Activated CD4-positive, CD25-positive, alpha-beta regulatory T cell (primary cell): ENCODE measurements at places on chromosomes 7 and 10.

DNA sequence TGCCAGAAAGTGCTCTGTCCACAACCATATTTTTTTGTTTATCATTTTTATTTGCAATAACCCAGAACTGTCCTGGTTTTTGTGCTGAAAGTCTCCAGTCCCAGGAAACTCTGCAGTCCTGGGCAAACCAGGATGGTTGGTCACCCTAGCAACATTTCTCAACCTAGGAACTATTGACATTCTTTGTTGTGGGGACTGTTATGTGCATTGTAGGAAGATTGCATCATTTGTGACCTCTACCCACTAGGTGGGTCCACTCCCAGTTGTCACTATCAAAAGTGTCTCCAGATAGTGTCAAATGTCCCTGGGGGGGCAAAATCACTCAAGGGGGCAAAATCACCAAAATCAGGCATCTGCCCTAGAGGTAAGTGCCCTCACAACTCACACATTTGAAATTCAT, 14.0 kb upstream of the SRI start:
- DNase-seq = no peak

GRCh38 chr7:137828456-137828855, 18.3 kb downstream of the DGKI start:
- no peak for DNase-seq

GRCh38 chr7:114087653-114088469, 169.1 kb upstream of the PPP1R3A start:
- no peak for DNase-seq

GRCh38 chr7:102140952-102141370, 145.7 kb upstream of the SH2B2 start:
- no peak for DNase-seq

- DNase-seq = no peak
Observed at GRCh38 chr7:85710960-85711359, 524.1 kb upstream of the SEMA3D start.

DNA sequence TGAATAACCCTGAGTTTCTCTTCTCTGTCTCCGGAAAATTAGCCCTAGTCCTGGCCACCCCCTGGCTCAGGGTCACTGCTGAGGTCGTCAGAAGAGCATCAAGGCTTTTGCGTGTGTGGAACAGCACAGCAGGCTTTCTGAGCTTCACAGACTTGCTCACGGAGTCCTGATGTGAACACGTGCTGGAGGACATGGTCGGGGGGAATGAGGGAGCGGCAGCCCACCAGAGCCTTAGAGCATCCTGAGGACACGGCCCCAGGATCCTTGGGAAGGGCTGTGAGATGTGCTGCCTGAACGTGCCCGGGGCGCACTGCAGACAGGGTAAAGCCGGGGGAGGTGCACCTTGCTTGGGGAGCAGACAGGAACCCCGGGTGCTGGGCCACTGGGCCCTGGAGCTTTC, 28.8 kb downstream of the TMEM120A start:
- DNase-seq = no peak

DNA sequence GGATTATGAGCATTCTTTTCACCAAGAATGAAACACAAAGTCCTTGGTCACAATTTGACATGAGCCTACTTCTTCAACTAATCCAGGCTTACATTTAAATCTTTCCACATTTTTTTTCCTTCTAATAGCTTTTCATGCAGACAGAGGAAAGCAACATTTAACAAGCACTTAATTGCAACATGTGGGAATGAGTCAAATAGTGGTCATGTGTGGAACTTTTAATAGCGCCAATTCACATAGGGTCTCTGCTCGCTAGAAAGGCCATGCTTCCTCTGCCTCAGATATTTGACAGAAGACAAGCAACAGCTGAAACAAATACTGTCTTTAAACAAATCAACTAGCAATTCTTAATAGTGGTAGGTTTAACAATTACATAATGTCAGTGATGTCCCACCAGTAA, 285.9 kb upstream of the ETV1 start:
- no peak for DNase-seq

- DNase-seq = no peak
Observed at GRCh38 chr7:135466442-135467206, 43.3 kb downstream of the CNOT4 start.

DNA sequence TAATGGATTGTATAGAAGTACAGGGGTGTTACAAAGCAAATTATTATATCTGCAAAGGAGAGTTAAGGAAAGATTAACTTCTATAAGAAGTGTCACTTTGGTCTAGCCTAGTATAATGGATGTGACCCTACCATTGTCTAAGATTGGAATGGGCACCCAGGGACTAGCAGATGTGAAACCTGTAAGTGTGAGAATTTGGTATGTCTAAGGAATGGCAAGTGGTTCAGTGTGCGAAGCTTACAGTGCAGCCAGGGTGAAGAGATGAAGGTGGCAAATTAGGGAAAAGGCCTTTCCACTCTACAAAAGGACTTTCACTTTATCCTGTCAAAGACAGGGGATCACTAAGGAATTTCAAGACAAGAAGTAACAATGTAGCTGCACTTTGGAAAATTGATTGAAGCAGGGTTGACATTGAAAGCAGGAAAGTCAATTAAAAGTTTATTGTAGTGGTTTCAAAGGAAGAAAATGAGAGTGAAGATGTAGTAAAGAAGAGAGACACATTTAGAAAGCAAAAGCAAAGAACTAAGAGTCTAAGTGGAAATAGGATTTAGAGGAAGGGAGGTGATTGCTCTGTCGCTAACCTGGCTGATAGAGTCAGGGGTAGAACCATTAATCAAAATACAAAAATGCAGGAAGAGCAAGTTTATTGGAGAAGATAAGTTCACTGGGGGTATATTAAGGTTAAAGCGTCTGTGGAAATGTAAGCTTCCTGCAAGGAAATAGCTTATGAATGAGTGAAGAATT, 47.4 kb downstream of the KCND2 start:
- DNase-seq = no peak

DNA sequence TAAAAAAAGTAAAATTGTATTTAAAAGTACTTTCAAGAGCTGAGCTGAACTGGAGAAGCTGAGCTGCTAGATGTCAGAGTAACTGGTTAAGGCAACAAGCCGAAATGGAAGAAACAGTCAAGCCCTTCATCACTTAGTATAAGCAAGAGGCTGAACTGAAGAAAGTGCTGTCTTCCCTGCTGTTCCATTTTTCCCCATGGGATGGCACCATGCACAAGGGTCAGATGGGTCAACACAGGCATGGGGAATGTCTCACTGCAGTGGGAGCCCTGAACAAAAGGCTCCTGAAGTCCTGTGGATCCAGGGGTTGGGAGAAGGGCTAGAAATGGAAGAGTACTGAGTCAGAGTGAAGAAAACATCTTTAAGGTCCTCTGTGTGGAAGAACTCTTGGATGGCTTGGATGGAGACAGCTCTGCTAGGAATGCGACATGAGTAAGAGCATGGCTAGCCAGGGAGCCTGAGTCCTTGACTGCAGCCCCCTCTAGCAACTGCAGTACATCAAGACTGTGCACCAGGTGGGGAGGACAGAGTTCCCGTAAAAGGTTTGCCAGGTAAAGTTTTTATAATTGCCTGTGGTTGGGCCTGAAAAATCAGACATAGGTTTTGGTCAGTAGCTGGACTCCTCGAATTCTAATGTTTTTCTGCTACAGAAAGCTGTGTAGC, 348.3 kb downstream of the GPR158 start:
- no peak for DNase-seq

- DNase-seq = no peak
Observed at GRCh38 chr10:64115471-64115870, 594.3 kb downstream of the REEP3 start.

DNA sequence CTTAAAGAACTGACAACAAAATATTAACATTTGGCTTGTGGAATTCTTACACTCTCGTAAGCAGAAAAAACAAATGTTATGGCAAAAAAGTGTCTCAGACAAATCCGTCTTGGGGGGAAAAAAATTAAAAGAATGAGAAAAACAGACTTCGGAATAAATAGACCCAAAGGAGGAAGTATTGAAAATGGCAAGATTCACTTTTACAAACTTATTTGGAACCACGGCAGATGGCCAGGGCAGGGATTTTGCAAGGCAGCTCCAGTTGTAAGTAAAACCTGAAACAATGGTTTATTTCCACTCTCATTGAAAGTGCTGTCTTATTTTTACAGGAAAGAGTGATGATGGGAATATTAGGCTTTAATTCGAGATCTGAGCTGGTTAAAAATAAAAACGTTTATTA, 1.5 kb upstream of the ZNF438 start:
- DNase-seq = no peak

GRCh38 chr10:24862589-24862988, 89.8 kb downstream of the PRTFDC1 start:
- DNase-seq = no peak

- no peak for DNase-seq
Observed at GRCh38 chr7:24595671-24596418, 22.6 kb downstream of the PALS2 start.

DNA sequence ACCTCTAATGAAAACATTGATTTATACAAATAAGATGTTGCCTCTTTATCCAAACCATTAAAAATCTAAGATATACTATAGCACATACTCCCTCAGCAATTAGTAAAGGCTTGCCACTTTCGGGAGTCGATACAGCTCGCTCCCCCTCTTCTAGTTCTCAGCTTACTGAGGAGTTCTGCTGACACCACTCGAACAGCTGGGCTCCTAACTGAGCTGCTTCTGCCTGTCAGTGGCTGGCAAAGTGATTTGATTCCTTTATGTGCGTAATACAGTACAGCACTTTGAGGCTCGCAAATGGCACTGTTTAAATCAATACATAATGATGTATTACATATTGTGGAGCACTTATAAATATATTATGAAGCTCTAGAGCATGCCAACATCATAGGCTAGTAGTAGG, 241.8 kb downstream of the CREB5 start:
- DNase-seq = no peak

DNA sequence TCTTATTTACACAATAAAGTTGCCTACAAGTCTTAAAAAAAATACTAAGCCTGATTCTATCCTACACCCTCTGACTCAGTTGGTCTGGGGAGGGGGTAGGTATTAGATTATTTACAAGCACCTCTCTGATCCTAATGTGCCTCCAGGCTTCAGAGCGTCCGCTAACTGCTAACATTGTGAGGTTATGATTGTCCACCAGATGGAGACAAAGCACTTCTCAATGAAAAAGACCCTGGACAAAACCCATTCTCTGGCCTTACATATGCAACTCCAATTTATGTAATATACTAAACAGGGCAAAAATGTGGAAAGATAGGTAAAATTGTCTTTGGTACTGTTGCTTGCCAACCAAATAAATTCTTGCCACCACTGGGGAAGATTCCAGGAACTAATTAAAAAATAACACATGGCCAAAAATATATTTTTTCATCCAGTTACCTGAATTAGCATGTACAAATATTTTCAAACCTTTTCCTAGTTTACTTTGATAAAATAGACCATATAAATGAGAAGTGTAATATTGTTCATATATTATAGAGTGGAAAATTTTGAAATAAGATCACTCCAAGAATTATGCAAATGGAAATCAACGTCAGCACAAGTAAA, 92.4 kb downstream of the KIF20B start:
- no peak for DNase-seq

DNA sequence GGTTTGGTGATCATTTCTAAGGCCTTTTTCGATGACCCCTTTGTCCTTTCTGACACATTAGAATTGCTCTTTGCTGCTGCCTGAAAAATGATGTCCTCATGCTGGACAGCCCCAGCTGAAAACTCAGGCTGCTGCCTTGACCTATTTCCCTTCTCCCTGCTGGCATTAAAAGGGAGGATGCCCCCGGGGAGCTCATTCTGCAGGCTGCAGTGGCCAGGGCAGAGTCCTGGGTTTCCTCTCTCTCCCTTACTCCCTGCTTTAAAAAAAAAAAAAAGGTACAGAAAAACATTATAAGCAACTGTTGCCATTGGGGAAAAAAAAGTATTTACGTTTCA, 35.4 kb downstream of the LRRC4 start:
- no peak for DNase-seq

DNA sequence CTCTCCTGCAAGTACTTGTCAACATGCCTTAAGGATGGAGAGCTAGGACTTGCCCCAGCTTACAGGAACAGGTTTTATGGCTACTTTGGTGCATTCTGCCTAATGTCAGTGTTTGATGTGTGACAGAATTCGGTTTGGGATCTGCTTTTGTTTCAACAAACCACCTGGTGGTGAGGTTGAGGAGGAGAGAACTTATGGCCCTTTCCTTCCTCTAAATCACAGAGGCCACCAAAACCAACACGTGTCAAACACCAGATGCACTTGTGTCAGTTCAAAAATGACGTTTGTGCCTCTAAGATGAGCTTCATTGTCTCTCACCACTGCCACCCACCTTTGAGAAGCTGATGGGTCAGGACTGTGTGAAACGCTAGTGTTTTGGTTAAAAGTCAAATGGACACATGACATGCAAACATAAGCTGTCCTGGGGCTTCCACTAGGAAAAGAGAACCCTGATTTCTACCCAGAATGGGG, 83.9 kb downstream of the OSBPL3 start:
- DNase-seq = no peak

DNA sequence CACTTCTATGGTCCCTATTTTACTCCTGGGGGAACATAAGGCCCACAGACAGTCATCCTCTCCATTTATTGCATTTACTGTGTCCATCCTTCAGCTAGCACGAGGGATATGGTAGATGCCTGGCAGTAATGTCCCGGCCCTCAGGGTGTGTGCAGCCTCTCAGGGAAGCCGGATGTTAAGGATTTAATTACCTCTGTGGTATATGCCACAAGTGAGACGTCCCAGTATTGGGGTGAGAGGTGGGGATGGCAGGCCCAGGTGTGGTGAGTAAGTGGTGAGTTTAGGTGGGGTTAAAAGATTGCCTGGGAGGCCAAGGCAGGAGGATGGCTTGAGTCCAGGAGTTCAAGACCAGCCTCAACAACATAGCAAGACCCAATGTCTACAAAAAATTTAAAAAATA, 144.9 kb downstream of the SH3PXD2A start:
- no peak for DNase-seq

DNA sequence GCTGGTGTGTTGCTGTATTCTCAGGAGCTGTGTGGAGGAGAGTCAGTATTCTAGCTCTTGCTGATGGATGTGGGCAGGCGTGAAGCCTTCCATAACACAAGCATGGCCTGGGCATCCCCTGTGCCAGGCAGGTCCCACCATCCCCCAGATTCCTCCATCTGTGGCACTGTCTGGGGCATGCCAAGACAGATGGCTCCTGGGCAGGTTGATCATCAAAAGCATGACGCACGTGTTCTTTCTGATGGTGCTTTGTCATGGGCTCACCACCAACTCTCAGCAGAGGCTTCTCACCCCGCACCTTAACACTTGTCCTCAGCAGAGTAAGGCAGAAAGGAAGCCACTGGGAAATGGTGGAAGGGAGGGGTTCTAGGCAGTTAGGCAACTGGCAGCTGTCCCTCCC, 364.3 kb downstream of the PLXNA4 start:
- no peak for DNase-seq

- DNase-seq = no peak
Observed at GRCh38 chr7:36984710-36985312, 260.5 kb upstream of the AOAH start.

- no peak for DNase-seq
Observed at GRCh38 chr10:53382543-53382942, 610.0 kb upstream of the MBL2 start.

DNA sequence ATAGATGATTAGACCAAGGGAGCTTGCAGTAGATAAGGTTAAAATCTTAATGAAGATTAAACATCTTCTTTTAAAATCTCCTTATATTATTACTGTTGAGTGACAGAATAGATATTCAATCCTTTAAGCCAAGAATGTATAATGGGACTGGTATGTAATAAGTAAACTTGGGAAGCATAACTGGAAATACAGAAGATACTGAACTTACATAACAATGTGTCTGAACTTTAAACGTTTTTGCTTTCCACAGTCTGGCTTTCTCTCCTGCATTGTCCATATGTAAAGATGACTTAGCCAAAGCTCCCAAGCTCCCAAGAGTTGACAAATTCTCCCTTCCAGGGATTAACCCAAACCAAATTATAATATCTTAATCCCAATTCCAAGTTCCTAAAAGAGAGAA, 129.8 kb downstream of the KCND2 start:
- no peak for DNase-seq

GRCh38 chr10:52663161-52663560, 109.4 kb downstream of the MBL2 start:
- DNase-seq = no peak
